ENCODE measurements at places on chromosomes 2 and 18.

- no peak for DNase-seq
These were observed at the start of gene IL1RL2 for GRCh38 chr2:102186791-102187495. Gene IL1RL2 (plus strand): TSS chr2:102187023. CDS start chr2:102187868, 845 bp downstream.

GRCh38 chr18:78767648-78768071 lies 212.0 kb upstream of the SALL3 start:
- no peak for DNase-seq

DNA sequence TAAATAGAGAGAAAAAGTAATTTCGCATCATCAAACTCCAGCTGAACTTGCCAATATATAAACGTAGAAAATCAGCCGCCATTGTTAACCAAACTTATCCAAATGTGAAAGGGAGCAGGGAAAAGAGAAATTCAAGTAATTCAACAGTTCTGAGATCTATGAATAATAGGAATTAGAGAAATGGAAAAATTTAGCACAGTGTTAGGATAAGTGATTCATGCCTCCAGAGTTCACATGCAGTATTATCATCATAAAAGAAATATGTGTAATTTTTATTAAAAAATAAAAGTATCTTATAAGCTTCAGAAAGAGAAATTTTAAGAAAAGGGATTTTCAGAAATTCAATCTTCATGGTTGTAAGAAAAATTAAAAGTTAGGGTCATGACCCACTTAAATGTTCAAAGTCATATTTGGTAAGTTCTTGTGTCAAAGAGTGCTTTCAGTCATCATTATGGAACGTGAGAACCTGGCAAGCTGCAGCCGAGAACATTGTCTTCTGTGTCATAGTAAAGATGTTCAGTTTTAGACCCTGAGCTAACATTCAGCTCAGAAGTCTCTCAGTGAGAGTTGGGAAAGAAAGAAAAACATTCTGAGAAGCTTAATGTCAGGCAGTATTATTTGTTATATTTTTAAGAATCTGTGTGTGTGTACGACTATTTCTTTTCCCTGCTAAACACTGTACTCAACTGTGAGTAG lies 414.3 kb upstream of the RGPD4 start:
- no peak for DNase-seq

- DNase-seq, result no peak
These were observed 62.6 kb downstream of the ETAA1 start for GRCh38 chr2:67459761-67460160.

GRCh38 chr2:133953524-133953923 lies 300.3 kb upstream of the MGAT5 start:
- DNase-seq, result no peak

DNA sequence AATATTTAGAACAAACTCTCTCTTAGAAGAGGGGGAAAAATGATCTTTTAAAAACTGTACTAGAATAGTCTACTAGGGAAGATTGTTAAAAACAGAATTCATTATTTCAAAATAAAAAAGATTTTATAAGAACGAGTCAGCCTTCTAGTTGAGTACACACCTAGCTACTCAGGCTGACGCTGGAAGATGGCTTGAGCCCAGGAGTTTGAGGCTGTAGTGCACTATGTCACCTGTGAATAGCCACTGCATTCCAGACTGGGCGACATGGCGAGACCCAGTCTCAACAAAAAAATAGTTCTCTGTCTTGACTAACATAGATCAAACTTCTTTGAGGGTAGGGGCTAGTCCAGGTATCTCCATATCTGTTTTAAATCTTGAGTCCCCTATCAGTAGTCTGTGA lies 33.9 kb downstream of the ERLEC1 start:
- DNase-seq, result no peak

GRCh38 chr2:176056406-176056805 lies 27.4 kb downstream of the EVX2 start:
- DNase-seq, result no peak

GRCh38 chr2:213001297-213001910 lies 150.0 kb downstream of the IKZF2 start:
- DNase-seq, result no peak

- DNase-seq, result no peak
These were observed 22.2 kb downstream of the ATAD2B start for GRCh38 chr2:23904692-23905091.

DNA sequence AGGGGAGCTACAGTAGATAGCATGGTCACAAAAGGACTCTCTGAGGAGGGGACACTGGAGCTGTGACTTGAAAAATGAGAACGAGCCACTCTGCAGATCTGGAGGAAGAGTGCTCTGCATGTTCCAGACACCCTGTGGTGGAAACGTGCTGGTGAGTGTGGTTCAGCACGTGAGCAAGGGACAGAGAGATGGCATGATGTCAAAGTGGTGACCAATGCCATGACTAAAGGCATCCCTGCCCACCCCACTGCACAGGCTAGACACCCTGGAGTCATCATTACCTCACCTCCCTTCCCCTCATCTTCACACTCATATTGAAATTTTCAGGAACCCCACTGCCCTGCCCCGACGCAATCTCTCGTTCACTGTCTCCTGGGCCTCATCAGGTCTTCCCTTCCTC lies 56.5 kb downstream of the SLC4A5 start:
- no peak for DNase-seq

DNA sequence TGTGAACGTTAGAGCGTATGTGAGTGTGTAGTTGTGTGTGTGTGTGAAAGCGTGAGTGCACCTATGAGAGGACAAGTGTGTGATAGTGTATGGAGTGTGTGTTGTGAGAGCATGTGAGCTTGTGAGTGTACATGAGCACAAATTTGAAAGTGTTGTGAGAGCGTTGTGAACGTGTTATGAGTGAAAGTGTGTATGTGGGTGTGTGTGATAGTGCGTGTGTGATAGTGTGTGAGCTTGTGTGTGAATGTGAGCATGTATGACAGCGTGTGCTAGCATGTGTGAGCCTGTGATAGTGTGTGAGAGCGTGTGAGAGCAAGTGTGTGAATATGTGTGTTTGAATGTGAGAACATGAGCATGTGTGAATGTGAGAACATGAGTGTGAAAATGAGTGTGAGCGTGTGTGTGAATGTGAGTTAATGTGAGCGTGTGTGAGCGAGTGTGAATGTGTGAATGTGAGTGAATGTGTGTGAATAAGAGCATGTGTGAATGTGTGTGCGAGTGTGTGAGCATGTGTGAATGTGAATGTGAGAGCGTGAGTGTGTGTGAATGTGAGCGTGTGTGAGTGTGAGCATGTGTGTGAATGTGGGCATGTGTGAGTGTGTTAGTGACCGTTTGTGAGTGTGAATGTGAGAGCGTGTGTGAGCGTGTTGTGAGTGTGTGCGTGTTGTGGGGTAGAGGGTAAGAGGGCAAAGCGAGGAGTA lies 25.0 kb downstream of the RALB start:
- DNase-seq, result no peak

- DNase-seq, result no peak
These were observed 2.6 kb upstream of the IMP4 start for GRCh38 chr2:130339885-130340745.

DNA sequence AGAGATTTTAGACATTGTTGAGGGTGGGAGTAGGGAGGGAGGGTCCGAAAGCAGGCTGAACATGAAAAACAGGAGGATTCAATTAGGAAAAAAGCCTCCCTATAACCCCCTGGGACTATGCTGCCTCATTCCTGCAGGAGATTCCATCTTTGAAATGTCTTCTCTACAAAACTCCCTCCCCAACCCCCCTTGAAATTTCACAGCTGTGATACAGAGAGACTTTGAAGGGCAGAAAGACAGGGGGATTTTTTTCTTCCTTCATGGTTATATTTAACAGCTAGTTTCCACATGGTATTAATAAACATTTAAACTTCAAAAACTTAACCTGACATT lies 57.6 kb downstream of the TRIB2 start:
- no peak for DNase-seq

GRCh38 chr2:196239622-196240587 lies 68.5 kb upstream of the STK17B start:
- DNase-seq, result peak; percentile 54

DNA sequence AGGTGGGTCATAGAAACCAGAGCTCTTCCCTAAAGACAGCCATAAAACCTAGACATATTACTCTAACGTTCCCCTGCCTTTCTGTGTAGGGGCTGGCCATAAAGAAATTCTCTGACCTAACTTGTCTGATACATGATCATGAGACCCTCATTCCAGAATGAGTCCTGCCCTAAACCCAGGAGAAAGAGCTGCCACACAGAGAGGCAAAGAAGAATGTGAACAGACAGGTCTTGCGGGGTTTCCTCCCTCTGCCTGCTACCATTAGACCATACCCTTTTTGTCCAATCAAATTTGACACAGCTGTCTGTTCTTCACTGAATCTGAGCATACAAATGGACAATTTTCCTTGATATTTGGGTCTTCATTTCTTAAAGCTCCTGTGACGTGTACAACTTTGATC lies 198.8 kb upstream of the LHCGR start:
- DNase-seq, result no peak

GRCh38 chr2:11236335-11236734 lies 81.1 kb downstream of the SLC66A3 start:
- no peak for DNase-seq

DNA sequence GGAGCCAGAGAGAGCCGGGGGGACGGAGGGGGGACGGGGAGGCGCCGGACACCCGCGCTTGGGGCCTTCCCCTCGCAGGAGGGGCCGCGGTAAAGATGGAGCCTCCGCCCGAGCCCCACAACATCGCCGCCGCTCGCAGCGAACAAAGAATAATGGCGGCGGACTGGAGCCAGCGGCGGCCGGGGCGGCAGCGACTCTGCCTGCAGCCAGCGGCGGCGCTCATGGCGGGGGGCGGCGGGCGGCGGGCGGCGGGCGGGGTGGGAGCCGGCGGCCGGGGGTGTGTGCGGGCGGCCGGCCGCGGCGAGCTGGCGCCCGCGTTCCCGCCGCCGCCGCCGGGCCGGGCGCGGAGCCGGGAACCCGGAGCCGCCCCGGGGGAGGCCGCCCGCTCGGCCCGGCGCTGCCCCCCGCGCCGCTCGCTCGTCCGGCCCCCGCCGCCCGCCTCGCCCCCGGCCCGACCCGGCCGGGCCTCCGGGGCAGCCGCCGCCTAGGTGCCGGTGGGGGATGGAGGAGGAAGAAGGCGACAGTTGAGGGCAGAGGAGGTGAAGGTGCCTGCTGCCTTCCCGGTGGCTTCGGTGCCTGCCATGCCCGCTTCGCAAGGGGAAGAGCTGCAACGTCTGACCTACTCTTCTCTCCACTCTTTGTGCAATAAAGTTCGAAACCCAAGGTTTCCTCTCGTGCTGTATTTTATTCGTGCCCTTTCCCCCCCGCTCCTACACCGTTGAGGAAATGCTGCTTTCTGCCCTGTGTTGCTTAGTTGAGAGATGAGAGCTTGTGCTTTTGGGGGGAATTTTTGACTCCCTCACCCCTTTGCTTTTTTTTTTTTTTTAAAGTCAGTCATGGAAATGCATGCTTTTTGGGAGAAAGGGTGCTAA lies 634 bp downstream of the CREB1 start:
- DNase-seq, result no peak

DNA sequence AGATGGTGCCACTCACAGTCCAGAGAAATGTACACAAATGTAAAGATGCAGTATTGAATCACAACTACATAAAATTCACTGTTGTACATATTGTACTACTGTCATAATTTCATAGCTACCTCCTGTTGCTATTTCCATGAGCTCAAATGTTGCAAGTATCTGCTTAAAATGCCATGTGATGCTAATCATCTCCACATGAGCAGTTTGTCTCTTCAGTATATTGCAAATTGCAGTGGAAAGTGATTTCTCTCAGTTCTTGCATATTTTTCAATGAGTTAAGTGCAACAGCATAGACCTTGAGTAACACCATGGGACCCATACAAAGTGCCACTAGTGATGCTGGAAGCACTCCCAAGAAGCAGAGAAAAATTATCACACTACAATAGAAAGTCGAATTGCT lies 51.9 kb downstream of the MAIP1 start:
- no peak for DNase-seq

DNA sequence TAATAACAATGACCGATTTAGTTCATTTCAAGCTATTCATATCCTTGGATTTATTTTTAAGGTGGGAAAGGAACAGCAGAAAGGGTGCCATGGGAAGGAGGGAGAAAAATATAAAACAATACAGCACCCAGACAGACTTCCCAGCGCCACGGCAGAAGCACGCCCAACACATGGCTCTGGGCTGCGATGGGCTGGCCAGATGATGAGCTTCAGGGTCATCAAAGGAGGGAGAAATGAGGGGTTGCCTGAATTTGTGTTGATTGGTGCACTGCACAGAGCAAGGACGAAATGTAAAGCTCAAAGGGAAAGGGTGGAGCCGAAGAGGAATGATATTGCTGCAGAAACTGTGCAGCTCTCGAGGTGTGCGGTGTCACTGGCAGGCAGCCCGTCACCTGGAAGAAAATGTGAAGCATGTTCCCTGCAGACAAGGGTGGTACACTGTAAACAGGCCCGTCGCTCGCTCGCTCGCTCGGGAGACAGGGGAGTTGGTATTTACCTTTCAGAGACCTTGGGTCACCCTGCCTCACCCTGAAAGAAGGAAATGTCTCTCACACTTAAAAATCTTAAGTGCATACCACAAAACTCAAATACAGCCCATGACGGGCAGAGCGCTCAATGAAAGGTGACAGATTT lies 195.5 kb upstream of the CTAGE1 start:
- DNase-seq, result no peak

GRCh38 chr2:144288438-144288837 lies 231.5 kb downstream of the ZEB2 start:
- no peak for DNase-seq

GRCh38 chr2:25539136-25539535 lies 134.2 kb downstream of the DTNB start:
- no peak for DNase-seq

GRCh38 chr2:174682578-174683391 lies 81.5 kb downstream of the CHRNA1 start:
- DNase-seq, result peak; percentile 31

DNA sequence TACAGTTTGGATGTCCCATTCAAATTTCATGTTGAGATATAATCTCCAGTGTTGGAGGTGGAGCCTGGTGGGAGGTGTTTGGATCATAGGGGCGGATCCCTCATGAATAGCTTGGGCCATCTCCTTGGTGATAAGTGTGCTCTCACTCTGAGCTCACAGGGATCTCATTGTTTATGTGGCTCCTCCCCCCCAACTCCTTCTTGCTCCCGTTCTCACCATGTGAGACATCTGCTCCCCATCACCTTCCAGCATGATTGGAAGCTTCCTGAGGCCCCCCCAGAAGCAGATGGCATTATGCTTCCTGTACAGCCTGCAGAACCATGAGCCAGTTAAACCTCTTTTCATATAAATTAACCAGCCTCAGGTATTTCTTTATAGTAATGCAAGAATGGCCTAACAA lies 3.0 kb upstream of the INPP1 start:
- DNase-seq, result no peak

DNA sequence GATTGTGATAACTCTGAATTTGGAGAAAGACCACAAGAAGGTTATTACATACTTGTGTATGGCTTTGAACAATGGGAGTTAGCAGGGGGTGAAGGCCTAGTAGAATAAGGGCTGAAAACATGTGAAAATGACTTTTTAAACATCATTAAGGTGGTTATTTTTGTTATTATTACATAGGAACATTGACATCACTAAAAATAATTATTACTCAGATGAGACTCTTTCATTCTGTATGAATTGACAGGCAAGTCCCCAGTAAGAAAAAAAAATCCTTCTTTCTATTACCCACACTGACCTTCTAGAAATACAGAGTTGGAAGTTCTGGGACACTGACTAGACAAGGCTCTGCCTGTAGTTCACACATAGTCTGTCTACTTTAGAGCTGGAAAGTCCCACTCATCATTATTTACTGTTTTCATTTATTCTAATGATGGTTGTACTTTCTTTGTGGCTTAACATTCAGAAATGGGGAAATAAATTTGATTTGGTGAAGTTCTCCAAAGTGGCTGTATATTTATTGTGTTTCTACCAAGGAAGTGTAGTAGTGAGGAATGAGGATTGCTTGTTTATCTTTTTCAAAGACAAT lies 219.6 kb upstream of the EPAS1 start:
- DNase-seq, result no peak

- no peak for DNase-seq
These were observed 118.1 kb upstream of the CXCR4 start for GRCh38 chr2:136236019-136236418.
